Right ventricle myocardium inferior (tissue), 1 donor: ENCODE measurements at places on chromosomes 2 and 18.

GRCh38 chr2:99140860-99141109 is 722 bp upstream of the C2orf15 start:
- no peak for DNase-seq

GRCh38 chr2:20882466-20883170 is 59.7 kb upstream of the LDAH start:
- DNase-seq, result no peak

DNA sequence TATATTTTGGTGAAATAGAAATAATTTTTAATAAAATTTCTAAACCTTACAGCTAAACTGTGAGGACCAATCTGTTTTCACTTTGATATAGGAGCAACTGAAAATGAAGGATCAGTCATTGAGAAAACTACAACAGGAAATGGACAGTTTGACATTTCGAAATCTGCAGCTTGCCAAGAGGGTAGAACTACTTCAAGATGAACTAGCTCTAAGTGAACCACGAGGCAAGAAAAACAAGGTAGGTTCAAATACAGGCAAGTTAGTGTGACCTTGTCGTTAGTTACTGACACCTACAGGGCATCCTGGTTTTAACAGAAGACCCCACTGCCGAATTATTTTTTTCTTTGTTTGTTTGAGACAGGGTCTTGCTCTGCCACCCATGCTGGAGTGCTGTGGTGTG is 75.5 kb upstream of the STON1 start:
- DNase-seq, result no peak

- no peak for DNase-seq
Measured at GRCh38 chr2:101205521-101206479, 46.9 kb upstream of the CNOT11 start.

DNA sequence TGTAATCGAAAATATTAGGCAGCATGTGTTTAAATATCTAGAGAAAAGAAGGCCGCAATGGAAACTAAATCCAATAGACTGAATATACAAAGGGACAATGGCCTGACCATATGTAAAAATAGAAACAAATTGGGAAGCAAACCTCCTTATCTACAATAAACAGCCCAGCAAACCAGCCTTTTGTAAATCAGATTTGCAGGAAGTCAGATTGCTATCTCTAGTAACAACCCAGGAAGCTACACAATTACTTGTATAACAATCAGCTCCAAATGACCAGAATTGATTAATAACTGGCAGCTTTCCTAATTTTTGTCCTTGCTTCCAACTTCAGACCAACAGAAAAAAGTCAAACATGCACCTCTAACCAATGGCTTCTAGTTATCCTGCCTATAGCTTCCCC is 860.0 kb downstream of the CPS1 start:
- DNase-seq, result no peak
